ENCODE measurements at places on chromosomes 13 and 19.

DNA sequence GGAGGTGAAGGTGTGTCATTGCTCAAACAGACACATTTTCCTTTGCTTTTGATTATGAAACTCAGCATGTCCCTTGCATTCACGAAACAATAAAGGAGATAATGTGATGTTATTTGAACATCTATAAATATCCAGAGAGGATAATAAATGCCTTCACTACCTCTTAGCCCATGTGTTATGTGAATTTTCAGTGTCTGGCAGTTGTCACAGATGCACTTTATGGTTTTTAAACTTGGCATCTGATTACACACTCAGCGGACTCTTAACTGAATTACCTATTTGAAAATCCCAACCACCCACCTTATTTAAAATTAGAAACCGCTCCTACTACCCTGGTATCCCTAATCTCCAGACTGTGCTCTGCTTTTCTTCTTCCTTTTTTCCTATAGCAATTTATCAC, 254.2 kb downstream of the COG6 start:
- DNase-seq = no peak
- H3K27ac ChIP-seq = no peak overlapping the region
- no peak overlapping the region for H3K4me3 ChIP-seq
- no peaks in the 10 kb centered on the region for H3K4me1 ChIP-seq
- H3K27me3 ChIP-seq = peaks cover 15% of the 10 kb centered on the region

DNA sequence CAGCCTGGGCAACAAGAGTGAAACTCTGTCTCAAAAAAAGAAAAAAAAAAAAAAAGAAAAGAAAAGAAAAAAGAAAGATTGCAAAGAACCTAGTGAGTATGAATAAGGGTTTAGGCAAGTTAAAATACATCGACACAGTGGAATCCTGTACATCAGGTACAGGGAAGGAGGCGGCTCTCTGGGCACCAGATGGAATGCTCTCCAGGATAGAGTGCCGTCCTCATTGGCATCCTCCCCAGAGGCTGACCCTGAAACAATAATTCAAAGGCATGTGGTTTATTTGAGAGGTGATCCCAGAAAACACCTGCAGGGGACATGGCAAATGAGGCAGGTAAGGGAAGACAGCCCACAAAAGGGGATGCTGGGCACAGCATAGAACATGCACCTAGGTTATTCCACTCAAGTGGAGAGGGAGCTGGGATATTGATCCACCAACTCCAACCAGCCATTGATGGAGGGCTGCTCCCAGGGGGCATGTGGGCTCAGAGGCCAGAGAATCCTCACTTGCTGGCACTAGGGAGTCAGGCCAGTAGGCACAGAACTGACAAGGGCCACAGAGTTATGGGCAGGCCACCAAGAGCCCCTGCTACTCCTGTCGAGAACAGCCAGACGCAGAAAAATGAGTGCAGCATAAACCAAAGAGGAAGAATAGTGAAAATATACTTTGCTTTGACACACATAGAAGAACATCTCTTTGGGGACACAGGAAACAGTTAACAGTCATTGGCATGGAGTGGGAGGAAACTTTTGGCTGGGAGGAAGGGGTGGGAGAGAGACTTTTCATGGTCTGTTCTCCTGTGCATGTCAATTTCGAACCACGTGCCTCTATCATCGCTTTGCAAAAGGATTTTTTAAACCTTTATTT, 4.2 kb downstream of the TSPAN16 start:
- peaks cover 22% of the 10 kb centered on the region for H3K27me3 ChIP-seq
- no peak for DNase-seq
- no peak overlapping the region for H3K27ac ChIP-seq
- H3K4me1 ChIP-seq = no peaks in the 10 kb centered on the region
- H3K4me3 ChIP-seq = no peak overlapping the region
- no peaks in the 10 kb centered on the region for H3K36me3 ChIP-seq

DNA sequence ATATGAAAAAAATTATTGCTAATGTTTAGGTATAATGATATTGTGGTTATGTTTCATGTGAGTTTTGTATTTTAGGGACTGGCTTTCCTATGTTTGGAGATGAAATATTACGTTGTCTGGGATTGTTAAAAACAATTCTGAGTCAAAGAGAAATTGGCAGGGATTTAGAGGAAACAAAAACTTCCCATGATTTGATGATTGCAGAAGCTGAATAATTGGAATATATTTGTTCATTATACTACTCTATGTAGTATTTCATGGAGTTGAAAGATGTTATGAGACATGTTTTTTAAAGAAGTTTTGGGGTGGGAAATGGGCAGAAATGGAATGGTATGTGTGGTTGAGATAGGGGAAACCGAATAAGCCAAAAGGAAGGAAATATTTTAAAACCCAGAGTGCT, 1392.9 kb downstream of the EFNB2 start:
- no peak overlapping the region for H3K4me3 ChIP-seq
- H3K27me3 ChIP-seq = no peaks in the 10 kb centered on the region
- no peak for DNase-seq
- peaks cover 19% of the 10 kb centered on the region for H3K4me1 ChIP-seq
- H3K36me3 ChIP-seq = peaks cover 2% of the 10 kb centered on the region
- H3K27ac ChIP-seq = no peak overlapping the region

DNA sequence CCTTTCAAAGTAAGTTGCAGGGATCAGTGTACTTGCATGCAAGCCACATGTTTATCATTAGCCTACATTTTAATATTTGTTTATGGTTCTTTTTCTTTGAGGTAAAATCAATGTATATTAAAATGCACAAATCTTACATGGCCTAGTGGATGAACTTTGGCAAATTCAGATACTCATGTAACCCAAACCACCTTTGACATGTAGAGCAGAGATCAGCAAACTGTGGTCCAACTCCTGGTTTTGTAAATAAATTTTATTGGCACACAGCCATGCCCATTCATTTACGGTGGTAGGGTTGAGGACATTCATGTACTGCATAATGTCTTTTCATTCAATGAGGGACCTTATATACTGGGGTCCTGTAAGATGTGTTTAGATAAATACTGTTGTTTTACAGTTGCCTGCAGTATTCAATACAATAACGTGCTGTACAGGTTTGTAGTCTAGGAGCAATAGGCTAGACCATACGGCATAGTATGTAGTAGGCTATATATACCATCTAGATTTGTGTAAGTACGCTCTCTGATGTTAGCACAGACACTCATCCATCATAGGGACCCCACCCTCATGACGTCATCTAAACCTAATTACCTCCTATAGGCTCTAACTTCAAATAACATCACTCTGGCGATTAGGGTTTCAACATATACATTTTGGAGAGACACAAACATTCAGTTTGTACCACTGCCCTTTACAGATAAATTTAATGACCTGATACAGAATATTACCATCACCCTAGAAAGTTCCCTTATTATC, 5.7 kb downstream of the NDFIP2 start:
- no peak overlapping the region for H3K27ac ChIP-seq
- H3K36me3 ChIP-seq = peaks cover 6% of the 10 kb centered on the region
- no peak overlapping the region for H3K4me3 ChIP-seq

- no peaks in the 10 kb centered on the region for H3K36me3 ChIP-seq
- H3K4me3 ChIP-seq = no peak overlapping the region
- DNase-seq = no peak
- H3K27ac ChIP-seq = no peak overlapping the region
These were observed 15.6 kb downstream of the TLE6 start for GRCh38 chr19:2992958-2993357.

DNA sequence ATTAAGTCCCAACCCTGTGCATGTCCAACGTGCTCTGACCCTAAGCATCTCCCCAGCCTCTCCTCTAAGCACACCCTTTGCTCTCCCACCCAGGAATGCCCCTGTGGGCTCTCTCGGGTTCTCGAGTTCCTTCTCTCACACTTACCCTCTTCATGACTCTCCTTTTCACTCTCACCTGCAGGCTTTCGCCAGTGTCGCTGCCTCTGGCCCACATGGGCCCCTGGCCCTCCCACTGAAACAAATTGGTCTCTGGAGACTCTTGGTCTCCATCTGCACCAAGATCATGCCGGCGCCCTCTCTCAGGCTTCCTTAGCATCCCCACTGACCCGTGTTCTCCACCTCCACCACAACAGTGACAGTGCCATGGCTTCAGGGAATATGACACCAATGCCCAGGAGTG, 19.6 kb upstream of the SACS start:
- H3K4me3 ChIP-seq = no peak overlapping the region
- H3K4me1 ChIP-seq = no peaks in the 10 kb centered on the region
- H3K27me3 ChIP-seq = peaks cover 31% of the 10 kb centered on the region
- H3K27ac ChIP-seq = no peak overlapping the region
- no peaks in the 10 kb centered on the region for H3K36me3 ChIP-seq

GRCh38 chr13:109200556-109200955, 571.1 kb downstream of the MYO16 start:
- no peak for DNase-seq
- H3K36me3 ChIP-seq = no peaks in the 10 kb centered on the region
- no peaks in the 10 kb centered on the region for H3K4me1 ChIP-seq
- no peaks in the 10 kb centered on the region for H3K27me3 ChIP-seq
- no peak overlapping the region for H3K4me3 ChIP-seq

DNA sequence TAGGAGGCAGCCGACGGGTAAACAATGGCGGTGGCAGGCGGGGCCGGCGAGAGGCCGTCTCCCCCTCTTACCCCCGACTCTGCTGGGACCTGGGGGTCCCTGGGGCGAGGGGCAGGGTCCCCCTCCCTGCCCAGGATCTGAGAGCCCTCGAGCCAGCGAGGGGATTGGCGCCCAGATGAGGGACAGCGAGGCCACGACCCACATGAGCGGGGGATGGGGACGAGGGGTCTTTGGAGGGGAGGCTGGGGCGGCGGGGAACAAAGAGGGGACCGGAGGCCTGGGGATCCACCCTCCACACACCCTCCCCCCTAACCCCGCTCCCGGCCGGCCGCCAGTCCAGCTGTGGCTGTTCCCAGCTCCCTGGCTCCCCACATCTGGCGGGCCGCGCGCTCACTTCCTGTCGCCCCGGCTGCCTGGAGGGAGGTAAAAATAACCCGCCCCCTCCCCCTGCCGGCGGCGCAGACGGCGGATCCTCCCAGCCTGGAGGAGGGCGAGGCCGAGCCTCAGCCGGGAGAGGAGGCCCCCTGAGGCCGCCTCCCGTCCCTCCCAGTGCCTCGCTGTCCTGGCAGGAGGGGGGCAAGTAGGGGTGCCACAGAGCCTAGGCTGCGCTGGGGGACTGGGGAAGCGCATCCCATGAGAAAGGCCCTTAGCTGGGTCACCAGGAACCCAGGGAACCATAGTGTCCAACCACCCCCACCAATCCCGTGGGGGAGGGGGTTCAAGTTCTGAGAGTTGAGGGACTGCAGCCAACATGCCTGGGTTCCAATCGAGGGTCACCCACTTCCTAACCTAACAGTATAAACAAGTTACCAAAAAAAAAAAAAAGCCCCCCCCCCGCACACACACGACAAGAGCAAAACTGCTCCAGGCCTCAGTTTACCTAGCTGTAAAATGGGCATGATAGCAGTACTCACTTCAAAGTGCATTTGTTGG, 29.3 kb upstream of the NANOS3 start:
- no peaks in the 10 kb centered on the region for H3K27me3 ChIP-seq
- peak overlapping the region; percentile 100 for H3K27ac ChIP-seq
- peaks cover 62% of the 10 kb centered on the region for H3K36me3 ChIP-seq

- no peak overlapping the region for H3K4me3 ChIP-seq
- H3K4me1 ChIP-seq = peaks cover 32% of the 10 kb centered on the region
- peak overlapping the region; percentile 75 for H3K27ac ChIP-seq
- DNase-seq = no peak
These were observed 20.9 kb downstream of the KLHL26 start for GRCh38 chr19:18657590-18658365.

DNA sequence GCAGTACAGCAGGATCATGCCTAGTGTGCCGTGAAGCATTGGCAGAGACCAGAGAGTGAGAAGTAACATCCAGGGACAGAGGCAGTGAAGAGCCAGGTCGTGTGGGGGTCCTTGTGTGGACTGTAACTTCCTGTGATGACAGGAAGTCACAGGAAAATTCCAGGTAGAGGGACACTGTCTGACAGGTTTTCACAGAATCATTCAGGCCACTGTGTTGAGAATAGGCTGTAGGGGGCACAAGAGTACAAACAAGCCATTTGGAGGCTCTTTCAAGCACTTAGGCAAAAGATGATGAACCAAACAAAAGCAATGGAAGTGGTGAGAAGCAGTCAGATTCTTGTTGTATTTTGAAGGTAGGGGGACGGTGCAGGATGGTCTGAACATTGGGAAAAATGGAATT, 46.4 kb downstream of the N4BP2L1 start:
- peaks cover 3% of the 10 kb centered on the region for H3K36me3 ChIP-seq
- H3K4me3 ChIP-seq = no peak overlapping the region
- H3K4me1 ChIP-seq = no peaks in the 10 kb centered on the region
- DNase-seq = no peak

- H3K4me1 ChIP-seq = no peaks in the 10 kb centered on the region
- no peak for DNase-seq
- H3K36me3 ChIP-seq = no peaks in the 10 kb centered on the region
- H3K4me3 ChIP-seq = no peak overlapping the region
- H3K27ac ChIP-seq = no peak overlapping the region
- H3K27me3 ChIP-seq = peaks cover 7% of the 10 kb centered on the region
These were observed 7.5 kb upstream of the DACH1 start for GRCh38 chr13:71874458-71874857.

DNA sequence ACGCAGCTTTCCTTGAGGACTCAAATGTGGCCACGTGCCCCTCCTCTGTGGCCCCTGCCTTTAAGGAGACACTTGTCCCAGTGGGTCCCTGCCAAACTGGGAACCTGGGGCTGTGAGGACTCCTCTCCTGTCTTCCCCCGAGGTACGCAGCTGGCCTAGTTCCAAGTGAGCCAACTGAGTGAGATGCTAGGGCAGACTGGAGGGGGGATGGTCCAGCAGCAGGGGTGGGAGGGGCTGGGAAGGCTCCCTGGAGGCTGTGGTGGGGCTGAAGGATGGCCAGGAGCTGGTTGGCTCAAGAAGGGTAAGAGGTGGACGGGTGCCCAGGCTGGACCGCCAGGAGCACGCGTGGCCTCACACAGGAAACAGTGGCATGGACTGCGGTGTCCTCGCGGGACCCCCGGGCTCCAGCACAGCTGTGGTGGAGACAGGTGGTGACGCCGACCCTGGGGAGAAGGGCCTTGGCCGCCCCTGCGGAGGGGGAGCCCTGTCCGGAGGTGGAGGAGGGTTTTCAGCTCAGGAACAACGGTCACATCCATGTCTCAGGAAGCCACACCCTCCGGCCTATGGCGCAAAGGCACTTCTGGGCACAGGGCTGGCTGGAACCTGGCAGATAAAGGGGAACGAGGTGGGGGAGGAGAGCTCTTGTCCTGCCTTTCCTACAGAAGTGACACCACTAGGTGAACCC, 45.8 kb downstream of the MLLT1 start:
- H3K4me3 ChIP-seq = no peak overlapping the region
- H3K27me3 ChIP-seq = no peaks in the 10 kb centered on the region
- H3K4me1 ChIP-seq = peaks cover 38% of the 10 kb centered on the region

DNA sequence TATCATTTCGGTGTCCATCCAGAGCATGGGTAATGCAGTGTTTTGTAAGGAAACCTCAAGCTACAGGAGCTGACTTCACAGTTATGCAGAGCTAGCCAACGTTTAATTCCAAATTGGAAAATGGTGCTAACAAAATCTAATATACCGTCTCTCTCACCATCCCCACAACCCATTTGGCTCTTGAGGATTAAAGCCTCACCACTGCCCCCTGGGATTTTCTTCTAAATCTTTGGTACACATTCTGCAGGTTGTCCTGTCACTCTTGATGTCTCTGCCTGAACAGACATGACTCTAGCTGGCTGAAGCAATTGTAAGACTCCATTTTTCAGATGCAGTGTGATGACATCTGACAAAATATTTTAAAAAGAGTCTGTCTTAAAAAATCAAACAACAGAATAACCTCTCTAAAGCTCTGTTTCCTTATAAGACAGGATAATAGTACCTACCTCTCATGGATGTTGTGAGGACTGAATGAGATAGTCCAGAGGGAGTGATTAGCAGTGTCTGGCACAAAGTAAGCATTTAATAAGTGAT, 451.8 kb downstream of the SUCLA2 start:
- peaks cover 1% of the 10 kb centered on the region for H3K36me3 ChIP-seq
- no peaks in the 10 kb centered on the region for H3K27me3 ChIP-seq
- no peak overlapping the region for H3K27ac ChIP-seq
- H3K4me1 ChIP-seq = no peaks in the 10 kb centered on the region
- DNase-seq = no peak
